NCI-H2029 (cell line): ENCODE measurements at places on chromosomes 11 and 22.
A peak's percentile ranks its signal among the peaks of the same experiment; 100 is the strongest.

- no peak for DNase-seq
Observed at GRCh38 chr11:96052921-96053651, 129.2 kb upstream of the MTMR2 start.

DNA sequence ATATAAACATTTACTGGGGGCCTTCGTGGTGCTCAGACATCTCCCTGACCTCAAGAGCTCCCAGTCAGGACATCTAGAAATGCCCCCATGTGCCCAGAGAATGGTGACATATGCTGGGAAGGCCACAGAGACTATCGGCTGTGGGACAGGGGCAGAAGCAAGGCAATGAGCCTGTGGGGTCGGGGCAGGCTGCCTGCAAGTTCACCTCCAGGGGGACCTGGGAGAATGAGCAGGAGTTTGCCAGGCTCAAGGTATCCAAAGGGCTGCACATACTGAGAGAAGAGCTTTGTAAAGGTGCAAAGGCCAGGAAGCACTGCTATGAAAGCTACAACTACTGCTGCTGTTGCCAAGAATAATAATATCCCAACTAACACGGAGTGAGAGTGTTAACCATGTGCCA, 233.9 kb downstream of the TENM4 start:
- no peak for DNase-seq

GRCh38 chr22:38700789-38701628, at the start of gene JOSD1:
Gene JOSD1 (minus strand): TSS chr22:38700943. CDS start chr22:38699987, 956 bp downstream.
- DNase-seq = peak; percentile 81

DNA sequence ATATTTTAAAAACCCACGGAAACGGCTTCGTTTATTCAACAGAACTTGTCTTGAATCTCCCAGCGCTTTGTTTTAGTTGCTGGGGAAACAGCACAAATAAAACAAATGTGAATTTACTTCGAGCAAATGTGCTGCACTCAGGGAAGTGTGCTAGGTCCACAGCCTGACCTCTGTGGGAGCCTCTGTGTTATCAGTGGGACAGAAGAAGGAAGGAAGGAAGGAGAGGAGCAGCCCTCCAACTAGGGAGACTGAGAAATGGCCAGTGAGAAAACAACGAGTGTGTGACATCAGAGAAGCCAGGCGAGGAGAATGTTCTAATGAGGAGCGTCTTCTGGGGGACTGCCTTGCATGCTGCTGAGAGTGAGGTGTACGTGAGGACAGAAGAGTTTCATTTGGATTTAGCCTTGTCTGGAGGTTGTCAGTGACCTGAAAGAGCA, 42.7 kb downstream of the PPP6R3 start:
- peak; percentile 36 for DNase-seq

DNA sequence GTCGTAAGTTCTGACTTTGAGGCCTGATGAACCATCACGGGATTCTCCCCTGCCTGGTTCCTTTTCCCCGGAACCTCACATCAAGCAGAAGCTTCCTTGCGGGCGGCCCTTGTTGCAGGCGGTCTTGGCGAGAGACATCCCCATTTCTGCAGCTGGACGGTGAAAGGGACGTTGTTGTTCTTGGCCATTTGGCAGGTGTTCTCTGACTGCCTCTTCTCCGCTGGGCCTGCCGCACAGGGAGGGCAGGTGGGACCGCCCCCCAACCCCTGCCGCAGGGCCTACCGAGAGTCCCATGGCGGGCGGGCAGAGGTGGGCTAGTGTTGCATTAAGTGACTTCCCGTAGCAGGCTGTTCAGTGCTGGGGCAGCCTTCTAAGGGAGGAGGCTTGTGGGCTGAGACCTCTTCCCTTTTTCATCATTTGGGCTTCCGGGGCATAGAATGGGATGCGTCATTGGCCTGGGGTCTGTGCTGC, 26.9 kb upstream of the GRAMD4 start:
- no peak for DNase-seq

DNA sequence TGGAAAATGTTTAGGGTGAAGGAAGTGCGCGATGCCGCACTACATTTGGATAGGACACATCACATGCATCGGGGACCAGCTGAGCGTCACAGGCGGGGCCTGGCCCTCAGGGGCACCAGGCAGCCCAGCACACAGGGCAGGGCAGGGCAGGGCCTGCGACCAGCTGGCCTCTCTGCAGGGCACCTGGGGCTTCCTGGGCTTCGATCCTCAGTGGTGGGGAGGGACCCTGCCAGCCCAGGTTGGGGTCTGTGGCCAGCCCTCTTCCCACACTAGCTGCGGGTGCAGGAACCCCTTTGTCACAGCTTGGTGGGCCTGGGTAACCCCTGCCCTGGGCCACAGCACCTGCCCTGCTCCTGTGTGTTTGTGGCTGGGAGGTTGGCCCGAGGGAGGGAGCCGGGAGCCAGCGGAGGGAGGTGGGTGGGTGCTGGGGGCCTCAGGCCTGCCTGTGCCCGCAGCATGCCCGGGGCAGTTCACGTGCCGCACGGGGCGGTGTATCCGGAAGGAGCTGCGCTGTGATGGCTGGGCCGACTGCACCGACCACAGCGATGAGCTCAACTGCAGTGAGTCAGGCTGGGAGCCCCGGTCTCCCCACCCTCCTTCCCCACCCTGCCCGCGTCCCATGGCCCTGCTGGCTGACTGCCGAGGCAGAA, 37.9 kb downstream of the ST14 start:
- DNase-seq = no peak

DNA sequence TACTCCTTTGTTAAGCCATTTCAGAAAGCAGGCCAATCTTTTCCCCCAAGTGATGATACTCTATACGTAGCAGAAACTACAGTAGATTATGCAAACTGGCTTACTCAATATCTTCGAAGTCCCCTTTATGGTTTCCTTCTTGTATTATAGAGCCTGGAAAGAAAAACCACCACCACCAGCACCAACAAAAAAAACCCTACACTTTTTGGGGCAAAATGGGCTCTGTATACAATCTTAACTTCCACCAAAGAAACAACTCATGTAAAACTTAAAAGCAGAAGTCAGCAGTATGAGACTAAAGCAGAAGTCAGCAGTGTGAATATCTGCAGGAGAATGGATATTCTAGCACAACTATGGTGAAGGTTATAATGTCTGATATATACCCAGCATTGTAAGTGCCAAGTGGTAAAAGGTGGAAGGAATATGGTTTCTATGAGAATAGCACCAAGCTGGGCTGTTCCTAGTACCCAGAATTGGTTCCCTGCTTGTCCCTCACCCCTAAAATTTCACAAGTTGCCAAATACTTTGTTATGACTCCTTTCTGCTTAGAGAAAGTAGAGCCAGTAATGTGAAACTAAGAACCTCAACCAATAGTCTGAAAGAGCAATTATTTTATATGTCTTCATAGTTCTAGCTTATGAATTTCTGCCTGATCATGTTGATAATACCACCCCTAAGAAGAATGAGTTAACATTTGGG, 252.1 kb downstream of the SBF2 start:
- no peak for DNase-seq
